ENCODE measurements at places on chromosomes 6 and 20.
A peak's percentile ranks its signal among the peaks of the same experiment; 100 is the strongest.

DNA sequence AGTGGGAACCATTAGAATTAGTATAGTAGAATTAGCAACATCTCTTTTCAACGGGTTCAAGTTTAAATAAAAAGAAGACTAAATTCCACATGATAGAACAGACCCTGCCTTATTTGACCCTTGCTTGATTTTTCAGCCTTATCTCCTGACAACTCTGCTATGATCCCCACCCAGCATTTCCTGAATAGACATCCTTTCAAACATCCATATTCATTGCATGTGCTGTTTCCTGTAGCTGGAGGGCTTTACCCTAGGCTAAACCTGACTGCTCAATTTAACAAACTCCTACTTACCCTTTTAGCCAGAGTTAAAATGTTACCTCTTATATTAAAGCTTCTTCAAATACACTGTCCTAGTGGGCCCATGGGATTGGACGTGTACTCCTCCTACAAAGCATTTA lies 594.8 kb upstream of the ARID1B start:
- no peak for DNase-seq

DNA sequence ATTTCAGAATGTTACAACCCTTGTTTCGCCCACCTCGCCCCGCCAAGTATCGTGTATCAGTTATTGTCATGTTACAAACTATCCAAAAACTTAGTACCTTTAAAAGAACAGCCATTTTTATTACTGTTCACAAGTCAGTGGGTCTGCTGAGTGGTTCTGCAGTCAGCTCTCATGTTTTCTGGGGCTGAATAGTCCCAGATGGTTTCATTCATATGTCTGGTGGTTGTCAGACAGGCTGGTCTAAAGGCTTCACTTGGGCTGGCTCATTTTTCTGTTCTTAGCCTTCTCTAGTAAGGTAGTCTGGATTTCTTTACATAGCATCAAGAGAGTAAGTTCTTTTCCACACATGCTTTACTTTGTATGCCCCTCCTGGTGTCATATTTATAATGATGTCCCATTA lies 8.6 kb downstream of the ZNF292 start:
- DNase-seq = no peak

DNA sequence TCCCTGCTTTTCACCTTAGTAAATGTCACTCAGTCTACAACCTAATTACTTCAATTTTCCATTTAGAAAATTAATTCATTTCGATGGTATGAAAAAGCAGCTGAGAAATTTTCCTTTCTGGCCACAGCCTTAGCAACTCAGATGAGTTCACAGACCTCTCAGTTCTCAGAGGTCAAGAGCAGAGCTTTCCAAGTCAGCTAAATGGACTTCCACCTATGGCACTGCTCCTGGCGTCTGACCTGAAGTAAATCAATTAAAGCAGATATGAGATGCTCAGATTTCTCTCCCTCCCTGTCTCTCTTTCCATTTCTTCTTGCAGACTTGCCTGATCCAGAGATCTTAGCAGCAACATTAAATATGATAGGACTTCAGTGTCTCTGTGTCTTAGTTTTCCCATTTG lies 412.6 kb downstream of the QKI start:
- DNase-seq = no peak

GRCh38 chr6:167731731-167732422 lies 94.8 kb upstream of the AFDN start:
- no peak for DNase-seq

DNA sequence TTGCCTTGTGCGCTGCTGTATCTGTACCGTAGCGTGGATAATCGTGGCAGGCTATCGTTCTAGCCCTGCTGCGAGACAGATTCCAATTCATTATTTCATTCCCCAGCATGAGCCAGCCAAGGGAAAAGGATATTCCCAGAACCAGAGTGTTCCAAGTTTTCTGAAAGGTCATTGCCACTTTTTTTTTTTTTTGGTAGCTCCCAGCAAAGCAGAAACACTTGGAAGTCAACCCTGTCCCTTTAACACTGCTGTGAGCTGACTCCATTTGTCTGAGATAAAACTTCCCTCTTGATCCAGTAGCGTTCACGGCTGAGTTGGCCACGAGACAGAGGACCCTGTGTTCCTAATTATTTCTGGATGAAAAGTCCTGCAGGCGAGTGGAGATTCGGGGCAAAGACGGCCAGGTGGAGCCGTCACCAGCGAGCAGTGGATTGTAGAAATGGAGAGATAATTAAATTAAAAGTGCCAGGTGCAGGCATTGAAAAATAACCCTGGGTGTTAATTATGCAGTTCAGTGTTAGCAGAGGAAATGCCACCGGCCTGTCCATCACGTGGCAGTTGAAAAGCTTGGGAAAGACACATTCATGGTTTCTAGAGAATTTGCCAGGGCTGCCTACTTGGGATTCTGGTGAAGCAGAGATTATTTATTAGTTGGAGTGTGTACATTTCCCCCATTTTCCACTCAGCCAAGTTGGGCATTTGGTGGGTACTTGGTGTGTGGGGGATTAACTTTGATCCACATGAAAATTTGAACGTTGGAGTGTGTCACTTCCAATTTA lies 164.2 kb downstream of the SLC24A3 start:
- no peak for DNase-seq

DNA sequence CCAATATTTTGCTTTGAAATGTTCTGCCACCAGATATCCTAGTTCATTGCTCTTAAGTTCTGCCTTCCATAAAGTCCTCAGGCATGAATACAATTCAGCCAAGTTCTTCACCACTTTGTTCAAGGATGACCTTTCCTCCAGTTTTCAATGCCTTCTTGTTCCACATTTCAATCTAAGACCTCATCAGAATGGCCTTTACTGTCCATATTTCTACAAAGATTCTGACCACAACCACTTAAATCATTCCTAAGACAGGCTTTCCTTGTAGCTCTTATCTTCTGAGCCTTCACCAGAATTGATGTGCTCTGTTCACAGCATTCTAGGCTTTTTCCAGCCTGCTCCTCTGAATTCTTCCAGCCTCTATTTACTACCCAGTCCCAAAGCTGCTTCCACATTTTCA lies 319.0 kb downstream of the HACE1 start:
- DNase-seq = peak; percentile 57

GRCh38 chr20:9912858-9913434 lies 74.1 kb upstream of the PAK5 start:
- DNase-seq = peak; percentile 71

GRCh38 chr6:25046942-25047341 lies 111.2 kb upstream of the RIPOR2 start:
- DNase-seq = no peak

DNA sequence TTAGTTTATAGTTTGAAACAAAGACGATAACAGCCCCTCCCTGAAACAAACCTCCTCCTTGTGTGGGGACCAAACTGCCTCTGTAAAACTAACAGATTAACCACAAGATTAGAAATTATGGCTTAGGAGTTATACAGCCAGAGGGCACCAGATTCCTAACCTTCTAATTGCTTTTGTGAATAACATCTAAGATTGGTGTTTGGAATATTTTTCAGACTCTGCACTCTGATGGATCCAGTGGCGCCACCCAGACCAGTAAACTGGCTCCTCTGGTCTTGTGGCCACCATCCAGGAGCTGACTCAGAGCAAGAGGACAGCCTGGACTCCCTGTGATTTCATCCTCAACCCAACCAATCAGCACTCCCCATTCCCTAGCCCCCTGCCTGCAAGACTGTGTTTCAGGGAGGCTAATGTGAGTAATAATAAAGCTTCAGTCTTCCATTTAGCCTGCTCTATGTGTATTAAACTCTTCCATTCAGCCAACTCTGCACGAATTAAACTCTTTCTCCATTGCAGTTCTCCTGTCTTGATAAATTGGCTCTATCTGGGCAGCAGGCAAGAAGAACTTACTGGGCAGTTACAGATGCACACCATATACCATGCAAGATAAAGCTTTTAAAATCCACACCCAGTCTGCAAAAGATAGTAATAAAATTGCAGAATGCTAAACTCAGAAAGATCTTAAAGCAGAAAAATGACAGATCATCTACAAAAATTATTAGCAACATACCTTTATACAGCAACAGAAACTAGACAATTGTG lies 58.5 kb upstream of the SLC22A16 start:
- no peak for DNase-seq

DNA sequence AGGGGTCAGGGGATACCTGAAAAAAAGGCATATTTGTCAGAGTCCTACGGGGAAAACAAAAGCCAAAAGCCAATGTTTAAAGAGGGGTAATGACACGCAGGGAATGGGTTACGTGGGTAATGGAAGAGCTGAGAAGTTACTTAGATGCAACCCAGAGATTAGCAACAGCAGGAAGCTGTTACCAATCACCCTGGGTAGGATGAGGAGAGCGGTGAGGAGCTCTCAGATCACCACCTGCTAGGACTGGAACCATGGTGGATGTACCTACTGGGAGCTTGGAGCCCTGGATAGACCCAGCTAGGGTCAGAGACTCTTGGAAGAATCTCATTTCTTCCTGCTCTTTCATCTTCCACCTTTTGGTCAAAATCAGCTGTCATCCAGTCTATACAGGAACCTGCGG lies 51.2 kb upstream of the RNF24 start:
- no peak for DNase-seq

- peak; percentile 79 for DNase-seq
These were observed 42.0 kb upstream of the PLCG1 start for GRCh38 chr20:41095110-41095969.

- no peak for DNase-seq
These were observed 35.9 kb upstream of the LTV1 start for GRCh38 chr6:143807103-143807772.

DNA sequence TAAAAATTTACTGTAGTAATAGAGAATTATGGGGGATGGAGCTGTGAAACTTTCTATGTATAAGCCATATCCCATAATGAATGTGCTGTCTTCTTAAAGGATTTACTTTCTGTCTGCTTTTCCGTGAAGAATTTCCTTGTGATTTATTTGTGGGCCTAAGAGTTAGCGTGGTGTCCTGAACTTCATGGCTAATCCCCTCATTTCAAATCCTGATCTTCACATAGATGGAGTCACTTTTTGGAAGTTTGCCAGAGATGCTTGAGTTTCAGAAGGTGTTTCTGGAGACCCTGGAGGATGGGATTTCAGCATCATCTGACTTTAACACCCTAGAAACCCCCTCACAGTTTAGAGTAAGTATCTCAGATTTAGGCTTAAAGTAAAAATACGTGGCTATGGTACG lies 19.4 kb upstream of the CLDN20 start:
- DNase-seq = no peak

- DNase-seq = no peak
These were observed 188.4 kb upstream of the TSHZ2 start for GRCh38 chr20:52783769-52784168.

- DNase-seq = no peak
These were observed 11.0 kb upstream of the RAD21L1 start for GRCh38 chr20:1214838-1215261.

DNA sequence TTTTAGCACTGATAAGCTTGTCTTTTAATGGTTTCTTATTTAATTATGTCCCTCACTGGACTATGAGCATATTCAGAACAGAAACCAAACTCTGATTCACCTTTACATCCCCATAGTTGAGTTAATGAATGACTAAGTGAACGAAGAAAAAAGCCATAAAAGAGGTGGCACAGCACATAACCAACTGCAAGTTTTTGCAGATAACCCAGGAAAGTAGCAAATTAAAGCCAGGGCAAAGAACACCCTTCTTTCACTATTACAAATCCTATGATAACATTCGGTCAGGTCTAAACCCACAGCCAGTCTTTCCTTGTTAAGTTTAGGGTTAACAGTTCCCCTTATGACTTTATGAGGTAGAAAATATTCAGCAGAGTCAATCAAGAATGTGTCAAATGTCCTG lies 102.7 kb downstream of the RIN2 start:
- DNase-seq = no peak

- DNase-seq = no peak
These were observed 134.4 kb upstream of the CST7 start for GRCh38 chr20:24814556-24815195.

DNA sequence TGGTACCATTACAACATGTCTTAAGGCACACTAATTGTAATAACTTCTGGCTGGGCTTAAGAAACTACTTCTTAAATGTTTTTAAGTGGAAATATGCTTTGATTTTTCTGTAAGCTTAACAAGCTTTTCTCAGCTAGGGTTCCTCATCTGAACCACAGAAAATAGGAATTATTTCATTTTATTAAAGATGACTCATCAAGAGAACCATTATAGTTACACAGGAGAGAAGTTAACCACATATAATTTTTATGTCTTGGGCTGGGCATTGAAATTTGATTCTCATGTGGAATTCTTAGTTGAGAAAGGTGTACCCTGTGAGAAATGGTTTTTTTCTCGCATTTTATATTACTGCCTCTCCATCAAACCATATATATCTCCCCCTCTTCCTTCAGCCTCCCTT lies 75.1 kb downstream of the QKI start:
- no peak for DNase-seq

GRCh38 chr6:119145111-119145510 lies 66.6 kb upstream of the FAM184A start:
- DNase-seq = peak; percentile 68

GRCh38 chr20:23059846-23060245 lies 10.4 kb upstream of the THBD start:
- DNase-seq = no peak

DNA sequence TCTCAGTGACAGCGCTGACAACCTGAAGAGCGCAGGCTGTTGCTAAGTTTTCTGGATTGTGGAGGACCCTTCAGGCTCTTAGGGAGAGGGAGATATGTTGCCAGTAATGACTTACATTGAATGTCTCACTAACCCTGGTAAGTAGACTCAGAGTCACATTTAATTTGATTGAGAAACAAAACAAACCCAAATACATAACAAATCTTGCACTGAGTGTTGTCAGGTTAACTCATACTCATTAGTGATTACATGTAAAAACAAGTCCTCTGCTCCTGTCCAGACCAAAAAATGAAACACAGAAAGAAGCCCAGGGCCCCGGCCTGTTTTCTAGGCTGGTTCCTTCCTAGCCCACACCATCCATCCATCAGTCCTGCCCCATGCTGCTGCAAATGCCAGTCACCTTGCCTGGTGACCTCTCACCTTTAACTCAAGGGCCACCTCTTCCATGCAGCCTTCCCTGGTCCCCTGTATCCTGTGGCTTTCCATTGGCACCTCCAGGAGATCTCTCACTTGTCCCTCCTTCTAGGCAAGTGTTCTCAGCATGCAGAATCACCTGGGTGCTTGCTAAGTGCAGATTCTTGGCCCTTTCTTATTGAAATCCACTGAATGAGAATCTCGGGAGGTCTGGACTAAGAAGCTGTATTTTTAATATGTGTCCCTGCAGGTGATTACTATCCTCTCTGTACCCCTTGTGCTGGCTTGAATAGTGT lies 34.7 kb upstream of the ERVFRD-1 start:
- no peak for DNase-seq

GRCh38 chr6:17416806-17417205 lies 23.4 kb downstream of the CAP2 start:
- DNase-seq = no peak

- DNase-seq = no peak
These were observed 284.8 kb downstream of the SMOC2 start for GRCh38 chr6:168725802-168726201.
